ENCODE measurements at places on chromosomes 7 and 10. TPM values are rescaled to one million over a fixed set of nuclear protein-coding genes. Genes with fewer than 3 reads are reported as not detected.

The SUMF2 gene
- total RNA-seq: 53.5 TPM

The CUX1 gene
- 123 TPM for total RNA-seq

The COMTD1 gene
- total RNA-seq: 14.3 TPM

The COL13A1 gene
- 4.6 TPM for total RNA-seq

The ZNF727 gene
- total RNA-seq: not detected

The CFAP46 gene
- total RNA-seq: 0.41 TPM

The GALNT17 gene
- 38.0 TPM for total RNA-seq

The OR2A5 gene
- not detected for total RNA-seq

The NKX1-2 gene
- not detected for total RNA-seq

The KIF11 gene
- total RNA-seq: 16.1 TPM

The LRRN3 gene
- 2.5 TPM for total RNA-seq

The ACSM6 gene
- not detected for total RNA-seq

The ENO4 gene
- 0.31 TPM for total RNA-seq

The CCDC146 gene
- 16.9 TPM for total RNA-seq

The ABHD11 gene
- total RNA-seq: 19.9 TPM

The HECW1 gene
- 0.51 TPM for total RNA-seq

The TUBGCP2 gene
- total RNA-seq: 47.7 TPM

The CCDC136 gene
- total RNA-seq: 16.4 TPM

The HYCC1 gene
- total RNA-seq: 40.4 TPM

The ZNF487 gene
- 9.5 TPM for total RNA-seq

The INHBA gene
- total RNA-seq: 5.5 TPM

The P4HA1 gene
- 71.6 TPM for total RNA-seq

The NKX2-3 gene
- total RNA-seq: 6.2 TPM

The COL17A1 gene
- 130 TPM for total RNA-seq

The FLNC gene
- 1,540 TPM for total RNA-seq

The RBM20 gene
- total RNA-seq: 18.4 TPM

The RAMP3 gene
- total RNA-seq: 8.8 TPM

The SPDYE16 gene
- 0.72 TPM for total RNA-seq

The CHN2 gene
- total RNA-seq: 7.6 TPM

The HTR5A gene
- not detected for total RNA-seq

The CTAGE4 gene
- total RNA-seq: 4.7 TPM

The AKR1B15 gene
- 0.31 TPM for total RNA-seq

The SEC61G gene
- 105 TPM for total RNA-seq

The NUTM2B gene
- total RNA-seq: 0.10 TPM

The PNLIPRP2 gene
- not detected for total RNA-seq

The PALD1 gene
- 19.8 TPM for total RNA-seq

The SLC29A4 gene
- 11.2 TPM for total RNA-seq

The ITGB1 gene
- 671 TPM for total RNA-seq

The PEX1 gene
- total RNA-seq: 36.7 TPM

The BRAT1 gene
- total RNA-seq: 28.1 TPM

The CDHR3 gene
- total RNA-seq: 4.1 TPM

The NXPH1 gene
- not detected for total RNA-seq

The FBXW4 gene
- 71.1 TPM for total RNA-seq

The CABCOCO1 gene
- total RNA-seq: 0.92 TPM

The RNF32 gene
- total RNA-seq: 0.92 TPM
